ENCODE measurements at places on chromosomes 1 and 21. TPM values are rescaled to one million over a fixed set of nuclear protein-coding genes. Genes with fewer than 3 reads are reported as not detected.

Gene IKBKE
- total RNA-seq: 3.2 TPM

Gene THEM5
- not detected for total RNA-seq

Gene BARHL2
- total RNA-seq: not detected

Gene SUSD4
- 3.9 TPM for total RNA-seq

DNA sequence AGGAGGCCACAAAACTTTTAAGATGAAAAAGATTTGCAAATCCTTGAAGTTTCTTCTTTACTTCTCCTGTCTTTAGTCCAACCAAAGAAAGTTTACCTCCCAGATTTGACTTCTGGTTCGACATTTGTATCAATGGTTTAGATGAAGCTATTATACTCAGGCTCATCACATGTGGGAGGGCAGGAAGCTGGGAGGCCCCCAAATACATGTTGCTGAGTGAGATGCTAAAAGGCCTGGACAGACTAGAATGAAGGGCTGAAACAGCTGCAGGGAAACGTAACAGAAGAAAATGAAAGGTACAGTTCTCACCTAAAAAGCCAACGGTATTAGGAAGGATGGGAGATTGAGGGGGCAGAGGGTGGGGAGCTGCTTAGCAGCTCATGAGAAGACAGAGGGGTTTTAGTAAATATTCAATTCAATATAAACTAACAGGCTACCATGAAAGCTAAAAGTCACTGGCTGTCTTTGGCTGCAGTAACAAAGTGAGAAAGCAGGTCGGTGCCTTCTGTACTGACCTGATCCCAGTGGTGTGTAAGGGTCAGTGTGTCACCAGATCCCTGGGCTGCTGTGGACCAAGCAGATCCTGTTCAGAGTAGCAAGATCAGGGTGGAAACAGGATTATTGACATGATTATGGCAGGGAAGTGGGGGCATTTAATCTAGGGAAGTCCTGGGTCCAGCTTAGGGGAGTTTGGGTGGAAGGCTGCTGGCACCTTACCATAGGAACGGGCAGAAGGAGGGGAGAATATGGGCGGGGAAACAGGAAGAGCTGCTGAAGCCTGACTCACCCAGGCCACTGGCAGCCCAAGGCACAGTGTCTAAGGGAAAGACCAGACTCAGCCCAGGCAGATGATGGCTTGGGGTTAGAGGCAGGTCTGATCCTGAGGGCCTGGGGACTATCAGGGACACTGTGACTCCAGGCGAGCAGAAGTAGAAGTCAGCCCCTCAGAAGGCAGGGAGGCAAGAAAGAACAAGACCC, 60.4 kb downstream of the KCNN3 start:
- H3K27ac ChIP-seq: peak overlapping the region; percentile 57
- H3K36me3 ChIP-seq: no peaks in the 10 kb centered on the region
- DNase-seq: no peak

- DNase-seq: no peak
- no peak overlapping the region for H3K4me3 ChIP-seq
- H3K4me1 ChIP-seq: peaks cover 21% of the 10 kb centered on the region
- no peaks in the 10 kb centered on the region for H3K27me3 ChIP-seq
Observed at GRCh38 chr1:1687846-1688245, 4.7 kb downstream of the SLC35E2B start.

GRCh38 chr1:200628223-200628881, 7.8 kb upstream of the KIF14 start:
- H3K4me3 ChIP-seq: no peak overlapping the region
- no peaks in the 10 kb centered on the region for H3K4me1 ChIP-seq
- H3K27me3 ChIP-seq: no peaks in the 10 kb centered on the region

GRCh38 chr1:145707183-145707867, at the start of gene PDZK1:
TSS of gene PDZK1 (minus strand) at chr1:145707368. CDS start at chr1:145688021, 19,347 bp downstream.
- H3K4me1 ChIP-seq: no peaks in the 10 kb centered on the region
- no peak within 1 kb of the TSS for H3K4me3 ChIP-seq
- no peaks in the 10 kb centered on the region for H3K27me3 ChIP-seq
- DNase-seq: no peak
- no peaks in the 10 kb centered on the region for H3K36me3 ChIP-seq

DNA sequence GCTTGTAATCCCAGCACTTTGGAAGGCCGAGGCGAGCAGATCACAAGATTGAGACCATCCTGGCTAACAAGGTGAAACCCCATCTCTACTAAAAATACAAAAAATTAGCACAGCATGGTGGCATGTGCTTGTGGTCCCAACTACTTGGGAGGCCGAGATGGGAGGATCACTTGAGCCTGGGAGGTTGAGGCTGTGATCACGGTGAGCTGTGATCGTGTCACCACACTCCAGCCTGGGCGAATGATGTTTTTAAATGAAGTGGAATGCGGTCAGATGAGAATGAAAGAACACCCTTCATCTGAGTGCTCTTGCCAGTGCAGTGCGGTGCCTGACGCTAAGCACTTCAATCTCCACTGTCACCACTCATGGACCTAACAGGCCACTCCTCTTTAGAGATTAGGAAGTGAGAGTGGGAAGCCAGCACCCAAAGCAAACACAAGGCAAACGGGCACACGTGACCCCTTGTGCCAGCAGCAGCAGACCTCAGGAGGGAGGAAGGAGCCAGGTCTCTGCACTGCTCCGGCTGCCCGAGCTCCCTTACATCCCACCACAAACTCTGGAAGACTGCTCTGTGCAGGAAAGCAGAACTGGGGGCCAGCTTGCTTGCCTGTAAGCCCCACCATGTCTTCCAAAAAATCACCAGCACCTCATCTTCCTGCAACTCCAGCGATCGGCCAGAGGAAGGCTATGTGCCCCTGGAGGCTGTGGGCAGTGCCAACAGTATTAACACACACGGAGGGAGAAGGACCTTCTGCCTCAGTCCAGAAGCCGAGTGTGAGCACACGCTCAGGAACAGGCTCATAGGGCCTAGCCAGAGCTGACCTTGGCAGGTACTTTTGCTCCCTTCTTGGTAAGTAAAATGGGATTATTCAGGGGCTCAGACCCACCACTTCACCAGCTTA, 9.7 kb downstream of the CTNNBIP1 start:
- DNase-seq: no peak
- H3K4me3 ChIP-seq: no peak overlapping the region
- no peaks in the 10 kb centered on the region for H3K27me3 ChIP-seq
- no peak overlapping the region for H3K27ac ChIP-seq

- H3K36me3 ChIP-seq: no peaks in the 10 kb centered on the region
- no peaks in the 10 kb centered on the region for H3K4me1 ChIP-seq
- no peak overlapping the region for H3K4me3 ChIP-seq
- no peak for DNase-seq
- no peaks in the 10 kb centered on the region for H3K27me3 ChIP-seq
Observed at GRCh38 chr1:99745684-99746083, 20.8 kb downstream of the FRRS1 start.

DNA sequence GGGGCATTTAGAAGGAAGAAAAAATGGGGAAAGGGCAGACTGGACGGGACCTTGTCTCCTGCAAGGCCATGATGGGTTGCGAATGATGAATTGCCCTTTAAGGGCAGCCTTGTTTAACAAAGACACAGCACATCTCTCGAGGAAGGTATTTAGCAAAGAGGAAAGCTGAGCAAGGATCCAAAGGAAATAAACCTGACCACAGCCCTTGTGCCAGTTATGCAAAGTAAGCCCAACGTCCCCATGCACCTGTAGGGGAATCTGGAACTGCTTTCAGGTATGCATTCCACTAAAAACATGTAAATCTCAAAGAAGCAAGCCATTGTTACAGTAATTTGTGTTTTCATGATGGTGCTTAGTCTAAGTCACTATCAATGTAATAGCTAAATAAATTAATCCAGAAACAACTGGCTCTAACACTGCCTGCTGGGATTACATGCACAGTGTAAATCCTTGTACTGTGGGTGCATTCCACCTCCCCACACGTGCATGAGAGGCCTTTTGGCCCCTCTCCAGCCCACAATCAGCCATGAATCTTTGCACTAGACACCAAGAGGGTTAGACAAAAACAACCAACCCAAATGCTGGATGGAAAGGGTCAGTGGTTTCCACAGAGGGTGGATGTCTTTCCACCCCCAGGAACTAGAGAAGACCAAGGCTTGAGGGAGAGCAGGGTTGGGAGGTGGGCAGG, 228.8 kb upstream of the KAZN start:
- DNase-seq: no peak
- H3K4me3 ChIP-seq: no peak overlapping the region
- H3K4me1 ChIP-seq: peaks cover 15% of the 10 kb centered on the region
- no peaks in the 10 kb centered on the region for H3K36me3 ChIP-seq
- no peak overlapping the region for H3K27ac ChIP-seq
- no peaks in the 10 kb centered on the region for H3K27me3 ChIP-seq

DNA sequence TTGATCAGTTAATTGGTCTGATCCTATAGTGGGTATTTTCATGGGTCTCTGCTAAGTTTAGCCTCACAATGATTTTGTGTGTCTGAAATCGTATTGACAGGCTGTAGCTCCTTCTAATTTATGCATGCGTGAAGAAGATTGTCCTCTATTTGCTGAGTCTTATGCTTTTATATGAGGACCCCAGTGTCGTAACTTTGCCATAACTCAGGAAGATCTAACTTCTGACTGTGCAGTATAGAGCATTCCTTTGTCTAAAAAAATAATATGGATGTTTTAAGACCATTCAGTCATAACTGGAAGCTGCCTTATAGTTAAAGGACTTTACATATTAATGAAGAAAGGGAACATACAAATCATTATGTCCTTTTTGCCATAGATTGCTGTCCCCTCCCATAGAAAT, 73.3 kb downstream of the CAMTA1 start:
- no peak overlapping the region for H3K4me3 ChIP-seq
- no peak for DNase-seq
- no peaks in the 10 kb centered on the region for H3K27me3 ChIP-seq
- no peak overlapping the region for H3K27ac ChIP-seq

DNA sequence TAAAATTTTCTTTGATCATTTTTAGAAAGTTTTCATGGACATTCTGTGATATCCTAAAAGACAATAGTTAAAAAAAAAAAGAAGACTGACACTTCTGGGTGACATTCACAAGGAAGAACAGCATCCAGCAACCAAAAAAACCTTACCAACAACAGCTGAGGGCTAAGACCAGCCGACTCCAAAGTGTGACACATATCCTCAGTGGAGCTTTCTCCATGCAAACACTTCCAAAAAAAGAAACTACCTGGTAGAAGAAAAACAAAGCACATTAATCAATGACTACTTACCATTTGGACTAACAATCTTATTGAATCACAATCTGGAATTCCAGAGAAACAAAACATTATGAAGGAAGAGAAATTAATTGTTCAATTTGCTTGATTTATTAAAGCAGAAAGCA, 88.2 kb downstream of the IARS2 start:
- DNase-seq: no peak
- H3K36me3 ChIP-seq: peaks cover 30% of the 10 kb centered on the region
- H3K4me1 ChIP-seq: no peaks in the 10 kb centered on the region
- no peak overlapping the region for H3K27ac ChIP-seq

DNA sequence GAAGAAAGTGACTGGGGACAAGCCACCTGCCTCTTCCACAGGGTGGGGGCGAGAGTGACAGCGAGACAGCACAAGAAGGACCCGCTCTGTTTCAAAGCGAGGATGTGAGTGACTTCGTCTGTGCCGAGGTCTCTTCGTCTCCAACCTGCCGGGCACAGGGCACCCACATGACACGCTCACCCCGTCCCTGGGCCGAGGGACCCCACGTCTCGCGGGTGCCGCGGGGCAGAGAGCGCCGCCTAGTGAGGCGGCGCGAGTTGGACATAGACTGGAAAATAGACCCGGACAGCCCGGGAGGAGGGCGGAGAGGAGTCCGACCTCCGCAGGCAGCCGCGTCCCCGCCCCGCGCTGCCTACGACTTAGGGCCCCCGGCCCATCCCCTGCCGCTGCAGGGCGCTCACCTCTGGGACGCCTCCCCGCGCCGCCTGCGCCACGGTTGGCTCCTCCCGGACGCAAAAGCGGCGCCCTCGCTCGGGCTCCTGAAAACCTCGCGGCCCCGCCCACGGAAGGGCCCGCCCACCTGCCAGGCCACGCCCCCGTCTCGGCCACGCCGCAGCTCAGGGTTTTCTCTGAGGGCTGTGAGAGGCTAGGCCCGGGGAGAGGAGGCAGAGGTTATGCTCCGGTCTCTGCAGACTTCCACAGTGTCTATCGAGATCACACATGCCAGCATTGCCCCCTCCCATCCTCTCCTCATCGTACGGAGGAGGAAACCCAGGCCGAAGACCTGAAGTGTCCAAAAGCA, at the start of gene TLR5:
TSS of gene TLR5 (minus strand) at position 454 of the 742 bp plus-strand sequence. CDS start 30,217 bp downstream, outside the sequence.
- peaks cover 19% of the 10 kb centered on the region for H3K4me1 ChIP-seq
- DNase-seq: peak; percentile 91
- H3K27me3 ChIP-seq: no peaks in the 10 kb centered on the region
- no peaks in the 10 kb centered on the region for H3K36me3 ChIP-seq
- peak within 1 kb of the TSS; percentile 70 for H3K27ac ChIP-seq
- H3K4me3 ChIP-seq: peak within 1 kb of the TSS; percentile 68

GRCh38 chr1:244006961-244007360, 44.1 kb upstream of the ZBTB18 start:
- no peak for DNase-seq
- H3K27ac ChIP-seq: no peak overlapping the region
- no peaks in the 10 kb centered on the region for H3K36me3 ChIP-seq
- H3K4me3 ChIP-seq: no peak overlapping the region
- peaks cover 3% of the 10 kb centered on the region for H3K4me1 ChIP-seq

GRCh38 chr21:44255511-44255981, 6.2 kb downstream of the DNMT3L start:
- no peak overlapping the region for H3K4me3 ChIP-seq
- DNase-seq: peak; percentile 48
- no peaks in the 10 kb centered on the region for H3K36me3 ChIP-seq
- no peaks in the 10 kb centered on the region for H3K4me1 ChIP-seq

- H3K4me3 ChIP-seq: no peak overlapping the region
- no peaks in the 10 kb centered on the region for H3K36me3 ChIP-seq
- peaks cover 61% of the 10 kb centered on the region for H3K27me3 ChIP-seq
- no peak overlapping the region for H3K27ac ChIP-seq
- DNase-seq: no peak
Observed at GRCh38 chr21:31560479-31560878, 99.0 kb upstream of the SOD1 start.

Measured in sigmoid colon (tissue), 7 donors.